Hematopoietic multipotent progenitor cell treated with erythropoietin and hydrocortisone succinate and interleukin-3 and kit ligand, for 15 days (in vitro differentiated cells): ENCODE measurements at places on chromosomes 1 and 21.

- DNase-seq: no peak
Measured at GRCh38 chr1:223825767-223826748, 19.7 kb downstream of the TP53BP2 start.

GRCh38 chr1:176800978-176801513, 338.1 kb downstream of the PAPPA2 start:
- DNase-seq: no peak

GRCh38 chr1:101136739-101137138, 100.1 kb upstream of the S1PR1 start:
- DNase-seq: no peak

DNA sequence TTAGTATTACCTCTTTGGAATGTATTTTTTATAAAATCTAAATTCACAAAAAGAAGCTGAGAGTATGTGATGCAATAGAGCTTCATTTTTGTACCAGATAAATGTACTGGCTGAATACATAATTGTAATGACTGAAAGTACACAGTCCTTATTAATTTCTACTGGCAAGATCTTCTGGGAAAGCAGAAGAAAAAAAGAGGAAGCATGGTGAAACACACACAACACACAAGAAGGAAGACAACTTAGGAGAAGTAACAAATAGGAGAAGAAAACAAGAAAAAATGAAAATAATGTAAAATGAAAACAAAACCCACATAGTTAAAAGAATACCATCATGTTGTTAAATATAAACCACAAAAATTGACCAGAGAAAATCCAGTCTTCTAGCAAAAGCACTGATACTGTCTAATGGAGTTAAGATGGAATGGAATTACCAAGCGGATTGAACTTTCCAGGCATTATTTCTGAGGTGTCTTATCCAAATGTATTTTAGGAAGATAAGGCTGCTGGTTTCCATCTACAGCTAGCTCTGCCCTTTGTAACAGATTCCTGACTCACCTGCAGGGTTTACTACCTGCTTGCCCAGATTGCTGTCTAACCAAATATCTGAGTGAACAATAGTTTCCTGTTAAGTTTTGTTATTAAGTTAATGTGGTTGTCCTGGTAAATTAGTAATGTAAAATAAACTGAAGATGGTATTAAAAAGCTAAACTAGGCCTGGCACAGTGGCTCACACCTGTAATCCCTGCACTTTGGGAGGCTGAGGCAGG, 4.5 kb upstream of the COP1 start:
- no peak for DNase-seq

GRCh38 chr1:154222918-154223317, 2.2 kb downstream of the UBAP2L start:
- DNase-seq: no peak

- DNase-seq: no peak
Measured at GRCh38 chr1:161047436-161048420, 2.0 kb upstream of the USF1 start.
